H7 (cell line): ENCODE measurements at places on chromosomes 6 and 20. TPM values are rescaled to one million over a fixed set of nuclear protein-coding genes. Genes with fewer than 3 reads are reported as not detected.

Gene GSTA3
- not detected in 2 replicates for total RNA-seq

Gene KHDC1
- total RNA-seq = 3.3 and 4.5 TPM in 2 replicates

Gene TFB1M
- total RNA-seq = 38.8 and 44.4 TPM in 2 replicates

Gene DUSP15
- total RNA-seq = 1.5 and 2.5 TPM in 2 replicates

Gene POPDC3
- total RNA-seq = 1.1 and 2.6 TPM in 2 replicates
